ENCODE measurements at places on chromosomes 1 and 21.

- DNase-seq, result no peak
Observed at GRCh38 chr1:30686236-30686935, 37.0 kb downstream of the MATN1 start.

DNA sequence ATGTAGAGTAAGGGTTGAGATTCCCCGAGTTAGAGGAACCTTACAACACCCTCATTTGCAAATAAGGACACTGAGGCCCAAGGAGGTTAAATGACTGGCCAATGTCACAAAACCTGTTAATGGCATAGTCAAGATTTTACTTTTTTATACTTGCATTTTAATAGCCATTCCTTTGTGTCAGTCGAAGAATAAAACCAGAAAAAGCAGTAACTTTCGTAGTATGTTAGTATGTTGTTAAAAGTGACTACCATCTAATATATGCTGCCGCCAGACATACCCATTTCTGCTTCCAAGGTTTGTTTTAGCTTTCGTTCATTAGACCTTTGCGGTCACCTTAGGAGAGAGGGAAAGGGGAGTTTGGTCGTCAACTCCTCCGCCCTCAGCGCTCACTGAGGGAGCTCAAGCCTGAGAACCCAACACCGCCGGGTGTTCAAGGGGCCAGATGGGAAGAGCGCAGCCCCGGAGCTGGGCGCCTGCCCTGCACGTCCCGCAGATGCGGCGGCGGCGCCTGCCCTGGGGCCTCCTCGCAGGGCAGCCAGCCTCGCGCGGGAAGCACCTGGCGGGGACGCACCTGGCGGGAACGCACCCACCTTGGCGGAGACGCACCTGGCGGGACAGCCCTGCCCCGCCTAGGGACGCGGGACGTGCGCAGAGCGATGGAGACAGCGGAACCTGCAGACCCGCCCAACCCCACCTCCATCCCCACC is 466 bp downstream of the VPS26C start:
- DNase-seq, result peak; percentile 18

DNA sequence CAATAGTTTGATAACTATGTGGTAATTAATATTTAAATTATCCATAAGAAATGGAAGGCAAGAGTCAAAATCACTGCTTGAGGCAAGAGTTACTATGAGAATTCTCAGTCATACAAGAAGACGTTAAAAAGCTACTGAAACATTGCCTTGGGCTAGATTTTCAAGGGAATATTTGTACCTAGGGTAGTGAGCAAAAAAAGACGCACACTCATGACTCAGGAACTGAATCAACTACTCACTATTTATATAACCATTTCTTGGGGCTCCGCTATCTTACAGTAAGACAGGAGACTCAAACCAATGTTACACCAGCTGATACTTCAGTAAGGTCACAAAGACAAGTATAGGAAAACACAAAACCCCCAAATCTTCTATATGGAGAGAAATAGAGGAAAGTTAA is 151.5 kb upstream of the RNPC3 start:
- DNase-seq, result no peak

GRCh38 chr1:162206749-162207635 is 137.5 kb downstream of the NOS1AP start:
- DNase-seq, result no peak

DNA sequence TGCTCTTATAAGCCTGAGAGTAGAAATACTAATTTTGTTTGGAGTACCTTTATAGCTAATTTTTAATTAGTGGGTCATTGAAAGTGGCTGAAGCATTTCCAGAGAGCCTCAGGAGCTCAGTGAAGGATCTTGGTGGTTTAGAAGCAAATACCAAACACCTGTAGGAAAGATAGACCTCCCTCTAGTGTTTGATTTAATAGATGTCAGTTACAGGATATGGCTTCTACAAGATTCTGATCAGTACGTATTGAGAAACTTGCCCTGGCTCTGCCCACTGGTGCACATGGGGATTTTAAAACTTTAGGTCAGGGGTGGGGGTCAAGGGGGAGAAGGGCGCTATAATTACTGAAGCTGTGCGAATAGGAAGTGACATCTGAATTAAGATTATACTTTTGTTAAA is 122.2 kb downstream of the POU2F1 start:
- peak; percentile 33 for DNase-seq

DNA sequence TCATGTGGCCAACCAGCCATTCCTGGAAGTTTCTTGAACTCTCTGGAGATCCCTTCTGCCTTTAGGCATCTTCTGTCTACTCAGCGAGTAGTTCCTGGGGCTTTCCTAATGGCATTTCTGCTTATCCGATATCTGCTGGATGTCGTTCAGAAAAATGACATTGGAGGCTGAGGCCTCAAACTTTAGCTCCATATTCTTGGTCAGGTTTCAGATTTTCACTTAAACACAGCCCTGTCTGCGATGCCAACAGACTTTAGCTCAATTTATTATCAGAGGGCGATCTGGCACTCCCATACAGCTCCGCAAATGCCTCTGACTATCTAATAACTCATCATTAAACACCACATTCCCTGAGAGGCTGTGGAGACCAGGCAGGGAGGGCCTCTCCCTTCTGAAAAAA is 46.3 kb upstream of the ETS2 start:
- DNase-seq, result no peak

DNA sequence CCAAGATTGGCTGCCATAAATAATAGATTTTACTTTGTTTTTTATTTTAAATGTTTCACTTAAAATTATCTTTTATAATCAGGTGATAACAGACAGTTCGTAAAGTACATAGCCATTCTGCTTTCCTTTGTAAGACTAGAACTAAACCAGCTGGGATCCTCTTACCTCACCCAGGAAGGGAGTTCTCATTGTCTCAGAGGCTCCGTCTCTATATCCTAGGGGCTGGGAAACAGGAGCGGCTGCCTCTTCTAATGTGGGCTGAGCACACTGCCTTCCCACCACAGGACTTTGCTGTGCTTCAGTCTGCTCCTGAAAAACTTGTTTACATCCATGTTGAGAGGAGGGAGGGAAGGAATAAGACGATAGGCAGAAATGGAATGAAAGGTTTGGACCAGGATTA is 45.6 kb upstream of the PGD start:
- DNase-seq, result no peak

GRCh38 chr1:204746838-204747442 is 61.4 kb upstream of the LRRN2 start:
- DNase-seq, result peak; percentile 52

DNA sequence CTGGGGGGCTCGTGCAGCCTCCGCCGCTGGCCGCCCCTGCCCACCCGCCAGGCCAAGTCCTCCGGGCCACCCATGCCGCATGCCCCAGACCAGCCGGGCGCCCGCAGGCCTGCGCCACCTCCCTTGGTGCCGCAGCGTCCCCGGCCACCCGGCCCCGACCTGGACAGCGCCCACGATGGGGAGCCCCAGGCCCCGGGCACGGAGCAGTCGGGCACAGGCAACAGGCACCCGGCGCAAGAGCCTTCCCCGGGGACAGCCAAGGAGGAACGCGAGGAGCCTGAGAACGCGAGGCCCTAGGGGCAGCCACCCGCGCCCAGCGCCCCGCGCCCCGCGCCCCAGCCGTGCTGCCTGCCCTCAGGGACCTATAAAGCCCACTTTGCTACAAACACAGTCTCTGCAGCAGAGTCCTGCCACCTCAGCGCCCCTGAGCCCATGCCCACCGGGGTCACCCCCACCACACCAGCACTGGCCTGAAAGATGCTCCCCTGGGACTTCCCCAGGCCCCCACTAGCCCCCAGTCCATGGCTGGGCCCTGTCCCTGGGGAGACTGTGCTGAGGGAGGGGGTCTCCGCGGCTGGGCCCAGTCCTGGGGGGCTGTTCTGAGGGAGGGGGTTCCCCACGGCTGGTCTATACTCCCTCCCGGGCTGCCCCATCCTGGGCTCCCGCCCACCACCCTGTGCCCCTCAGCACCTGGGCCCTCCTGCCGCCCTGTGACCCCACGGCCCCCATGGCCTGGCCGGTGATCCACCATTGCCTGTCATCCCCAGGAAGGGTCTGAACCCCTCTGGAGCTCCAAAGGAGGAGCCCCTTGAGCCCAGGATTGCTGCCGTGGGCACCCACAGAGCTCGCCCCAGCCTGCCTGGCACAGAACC is 8.6 kb downstream of the TNFRSF18 start:
- no peak for DNase-seq

- DNase-seq, result no peak
Observed at GRCh38 chr1:25120281-25120680, 112.0 kb downstream of the SYF2 start.

- no peak for DNase-seq
Observed at GRCh38 chr1:22208973-22209378, 66.1 kb upstream of the WNT4 start.

GRCh38 chr1:207230441-207230840 is 91.0 kb upstream of the CD55 start:
- no peak for DNase-seq

GRCh38 chr1:216984536-216984935 is 261.3 kb upstream of the ESRRG start:
- DNase-seq, result no peak

DNA sequence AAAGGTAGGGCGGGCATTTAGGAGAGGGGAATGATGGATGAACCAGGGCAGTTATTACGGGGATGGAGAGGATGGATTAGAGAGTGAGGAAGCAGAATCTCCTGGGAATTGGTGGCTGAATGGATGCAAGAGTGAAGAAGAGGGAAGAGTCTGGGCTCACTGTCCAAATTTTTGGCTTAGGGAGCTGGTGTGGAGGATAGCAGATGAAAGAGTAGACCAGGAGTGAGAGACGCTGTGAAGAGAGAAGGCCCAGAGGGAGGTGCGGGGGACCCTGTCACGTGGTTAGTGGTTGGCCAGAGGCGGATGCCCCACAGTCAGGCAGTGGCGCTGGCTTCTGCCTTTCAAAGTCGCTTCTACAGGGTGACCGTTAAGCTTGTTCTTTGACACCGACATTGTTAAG is 78.4 kb downstream of the PEX14 start:
- DNase-seq, result no peak

- DNase-seq, result no peak
Observed at GRCh38 chr1:162475539-162476185, 22.0 kb upstream of the UHMK1 start.

GRCh38 chr1:203044546-203045250 is 18.4 kb downstream of the PPFIA4 start:
- no peak for DNase-seq

GRCh38 chr1:56864430-56864829 is 9.8 kb downstream of the C8A start:
- DNase-seq, result no peak

DNA sequence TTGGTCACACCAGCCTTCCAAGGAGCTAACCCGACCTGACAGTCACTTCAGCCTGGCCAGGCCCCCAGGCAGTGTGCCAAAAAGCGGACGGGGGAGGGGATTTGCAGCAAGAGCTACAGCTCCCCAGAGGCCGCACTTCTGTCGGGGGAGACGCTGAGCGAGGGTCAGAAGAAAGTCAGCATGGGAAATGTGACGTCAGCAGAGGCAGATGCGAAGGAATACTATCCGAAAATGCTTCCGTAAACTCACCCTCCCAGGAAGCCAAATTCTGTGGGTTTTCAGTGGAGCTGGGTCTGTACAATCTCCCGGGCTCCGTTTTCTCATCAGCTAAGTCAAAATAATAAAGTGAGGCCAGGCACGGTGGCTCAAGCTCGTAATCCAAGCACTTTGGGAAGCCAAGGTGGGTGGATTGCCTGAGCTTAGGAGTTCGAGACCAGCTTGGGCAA is 28.5 kb upstream of the ECE1 start:
- DNase-seq, result no peak

DNA sequence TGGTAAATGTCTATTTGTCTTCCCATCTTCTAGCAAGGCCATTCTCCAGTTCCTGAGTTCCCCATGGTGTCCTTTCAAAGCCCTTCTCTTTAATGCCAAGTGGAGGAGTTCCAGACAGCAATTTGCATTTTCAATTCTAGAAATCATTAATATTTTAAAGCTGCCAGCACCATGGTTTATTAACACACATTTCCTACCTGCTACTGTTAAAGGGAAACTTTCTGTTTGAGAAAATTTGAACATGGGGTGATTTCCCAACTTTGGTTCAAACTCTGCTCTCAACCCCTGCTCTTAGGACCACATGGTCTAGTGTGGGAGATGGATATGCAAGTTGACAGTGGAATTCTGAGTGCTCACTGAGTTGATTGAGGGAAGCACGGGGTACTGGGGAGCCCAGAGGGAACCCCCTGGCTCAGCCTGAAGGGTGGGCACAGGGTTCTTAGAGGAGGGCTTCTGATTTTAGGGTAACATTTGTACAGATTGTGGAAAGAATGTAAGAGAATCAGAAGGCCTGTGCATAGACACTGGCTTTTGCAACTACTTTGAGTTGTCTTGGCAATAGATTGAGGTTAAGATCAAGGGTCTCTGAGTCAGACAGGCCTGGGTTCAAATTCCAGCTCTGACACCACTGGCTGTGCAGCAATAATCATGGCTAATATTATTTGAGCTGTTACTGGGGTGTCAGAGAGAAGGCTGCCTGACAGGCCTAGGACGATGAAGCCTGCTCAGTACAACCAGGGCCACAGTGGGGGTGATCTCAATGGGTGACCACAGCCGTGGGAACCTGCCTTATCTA is 97.8 kb downstream of the BEND5 start:
- DNase-seq, result no peak

DNA sequence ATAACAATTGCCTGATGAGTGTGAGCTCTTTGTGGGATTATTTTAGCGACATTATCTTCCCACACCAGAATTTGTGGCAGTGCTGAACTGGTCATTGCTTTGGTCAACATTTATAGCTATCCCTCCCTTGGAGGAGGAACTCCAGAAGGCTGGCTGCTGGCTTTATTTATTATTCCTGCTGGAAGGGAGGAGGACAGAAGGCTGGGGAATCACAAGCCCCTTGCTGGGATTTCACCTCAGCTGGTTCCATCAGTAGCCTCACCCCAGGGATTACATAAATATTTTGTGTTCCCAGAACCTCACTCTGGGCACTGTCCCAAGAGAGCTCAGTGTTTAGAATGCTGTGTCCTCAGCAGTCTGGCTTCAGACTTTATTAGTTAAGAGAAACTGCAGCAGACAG is 102.8 kb upstream of the C1orf21 start:
- DNase-seq, result no peak

- no peak for DNase-seq
Observed at GRCh38 chr1:62386351-62387121, 50.3 kb upstream of the USP1 start.

DNA sequence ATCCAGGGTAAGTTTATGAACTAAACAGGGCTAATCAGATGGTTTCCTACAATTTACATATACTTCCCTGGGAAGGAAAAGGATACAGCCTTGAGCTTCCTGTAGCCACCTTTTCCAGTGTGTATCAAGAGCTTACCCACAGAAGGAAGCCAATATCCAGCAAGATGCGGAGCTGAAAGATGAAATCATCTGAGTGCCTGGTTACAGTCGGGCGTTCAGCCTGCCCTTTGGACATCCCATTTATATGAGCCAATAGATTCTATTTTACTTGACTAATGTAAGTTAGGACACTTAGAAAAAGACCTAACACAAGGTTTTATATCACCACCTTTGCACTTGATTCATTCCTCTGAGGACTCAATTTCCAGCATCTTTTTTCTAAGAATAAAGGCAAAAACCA is 108.2 kb downstream of the UCHL5 start:
- DNase-seq, result no peak
